Naive thymus-derived CD8-positive, alpha-beta T cell (primary cell): ENCODE measurements at places on chromosomes 2 and 18. TPM values are rescaled to one million over a fixed set of nuclear protein-coding genes. Genes with fewer than 3 reads are reported as not detected.

TBR1 gene
- total RNA-seq, result not detected

HOXD8 gene
- not detected for total RNA-seq

ITGA4 gene
- 210 TPM for total RNA-seq

KCNS3 gene
- total RNA-seq, result not detected

DPP10 gene
- total RNA-seq, result not detected

RGPD4 gene
- 0.88 TPM for total RNA-seq

C2orf80 gene
- total RNA-seq, result not detected

ODC1 gene
- total RNA-seq, result 57.1 TPM

TOGARAM2 gene
- 0.75 TPM for total RNA-seq

FAHD2A gene
- total RNA-seq, result 35.2 TPM

VRK2 gene
- 15.7 TPM for total RNA-seq

EML6 gene
- 1.4 TPM for total RNA-seq

MBD2 gene
- 85.1 TPM for total RNA-seq

GLI2 gene
- not detected for total RNA-seq

AFG3L2 gene
- total RNA-seq, result 41.2 TPM

CAPN13 gene
- total RNA-seq, result not detected

FSHR gene
- not detected for total RNA-seq

CCDC68 gene
- total RNA-seq, result not detected

REG3A gene
- not detected for total RNA-seq

LOXHD1 gene
- total RNA-seq, result 0.08 TPM

LRATD1 gene
- total RNA-seq, result not detected

ZC3H6 gene
- 33.3 TPM for total RNA-seq

C18orf54 gene
- total RNA-seq, result 3.8 TPM

IL1RL2 gene
- total RNA-seq, result not detected

AKAIN1 gene
- not detected for total RNA-seq

CYP1B1 gene
- total RNA-seq, result 3.9 TPM

SCN9A gene
- not detected for total RNA-seq

CCDC141 gene
- 26.8 TPM for total RNA-seq

SERPINB8 gene
- total RNA-seq, result 20.1 TPM

APLF gene
- total RNA-seq, result 9.7 TPM

CRYGC gene
- total RNA-seq, result not detected

CREG2 gene
- total RNA-seq, result not detected

SFT2D3 gene
- total RNA-seq, result 16.5 TPM

ADCYAP1 gene
- not detected for total RNA-seq

CRYGD gene
- total RNA-seq, result not detected

PROM2 gene
- total RNA-seq, result 0.91 TPM

UGT1A5 gene
- total RNA-seq, result not detected

FAM161A gene
- total RNA-seq, result 5.6 TPM

HDLBP gene
- 148 TPM for total RNA-seq

KANSL1L gene
- total RNA-seq, result 20.8 TPM
